ENCODE measurements at places on chromosomes 7 and 10.
A peak's percentile ranks its signal among the peaks of the same experiment; 100 is the strongest.

GRCh38 chr10:67770537-67770936 lies 67.5 kb downstream of the DNAJC12 start:
- no peak for DNase-seq

GRCh38 chr7:125255810-125256209 lies 326.2 kb upstream of the POT1 start:
- no peak for DNase-seq

DNA sequence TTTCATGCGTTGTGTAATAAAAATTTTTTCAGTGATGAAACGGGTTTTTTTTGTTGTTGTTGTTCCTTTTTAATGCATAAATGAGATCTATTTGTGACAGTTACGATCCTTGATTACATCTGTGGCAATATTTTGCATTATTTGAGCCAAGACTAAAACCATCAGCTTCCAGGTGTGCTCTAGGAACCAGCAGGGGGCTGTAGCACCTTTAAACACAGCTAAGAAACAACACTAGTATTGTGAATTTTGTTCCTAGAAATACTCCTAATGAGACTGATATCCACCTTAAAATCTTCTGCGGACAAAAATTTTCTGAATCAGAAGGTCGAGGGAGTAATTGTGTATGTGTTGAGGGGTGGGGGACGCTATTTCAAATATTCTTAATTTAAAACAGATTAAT lies 52.6 kb downstream of the FGFBP3 start:
- DNase-seq, result peak; percentile 14

GRCh38 chr10:27285093-27285492 lies 44.5 kb upstream of the ACBD5 start:
- DNase-seq, result peak; percentile 53

GRCh38 chr7:140403878-140404564 lies at the start of gene RAB19:
RAB19 (plus strand) TSS chr7:140404058; CDS start chr7:140407647, 3,589 bp downstream.
- DNase-seq, result peak; percentile 68

DNA sequence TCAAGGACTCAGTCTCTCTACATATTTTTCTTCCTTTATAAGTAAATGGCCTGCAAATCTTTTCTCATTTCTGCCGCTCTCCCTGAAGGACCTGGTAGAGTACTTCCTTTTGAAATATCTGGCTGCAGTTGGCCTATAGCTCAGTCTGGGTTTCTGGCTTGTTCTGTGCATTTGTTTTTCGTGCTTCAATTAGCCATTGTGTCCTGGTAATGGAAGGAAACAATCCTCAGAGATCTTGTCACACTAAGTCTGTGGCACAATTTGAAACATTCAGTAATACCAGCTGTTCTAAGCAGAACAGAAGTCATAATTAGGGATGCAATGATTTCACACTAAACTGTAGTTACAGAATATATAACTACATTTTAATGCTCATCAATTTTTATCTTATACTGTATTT lies 545.0 kb downstream of the NRG3 start:
- no peak for DNase-seq

DNA sequence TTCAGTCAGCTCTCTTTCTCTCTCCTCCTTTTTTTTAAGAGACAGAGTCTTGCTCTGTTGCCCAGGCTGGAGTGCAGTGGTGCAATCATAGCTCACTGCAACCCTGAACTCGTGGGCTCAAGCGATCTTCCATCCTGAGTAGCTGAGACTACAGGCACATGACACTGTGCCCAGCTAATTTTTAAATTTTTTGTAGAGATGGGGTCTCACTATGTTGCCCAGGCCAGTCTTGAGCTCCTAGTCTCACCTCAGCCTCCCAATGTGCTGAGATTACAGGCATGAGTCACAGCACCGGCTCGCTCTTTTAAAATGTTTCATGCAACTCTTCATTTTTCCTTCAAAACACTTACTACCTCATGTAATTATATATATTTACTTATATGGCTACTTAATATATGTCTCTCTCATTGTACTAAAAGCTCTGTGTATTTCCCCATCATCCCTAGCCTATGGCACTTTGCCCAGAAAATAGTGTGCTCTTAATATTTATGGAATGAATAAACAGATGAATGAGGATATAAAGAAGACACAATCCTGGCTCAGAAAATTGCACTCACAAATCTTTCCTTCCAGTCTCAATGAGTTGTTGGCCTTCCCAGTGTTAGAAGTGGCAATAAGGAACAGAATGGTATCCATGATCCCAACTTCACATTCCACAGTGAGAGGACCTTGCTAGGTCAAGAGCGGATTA lies 33.9 kb downstream of the EBLN1 start:
- no peak for DNase-seq

GRCh38 chr10:133151543-133151972 lies 8.5 kb upstream of the KNDC1 start:
- DNase-seq, result no peak

DNA sequence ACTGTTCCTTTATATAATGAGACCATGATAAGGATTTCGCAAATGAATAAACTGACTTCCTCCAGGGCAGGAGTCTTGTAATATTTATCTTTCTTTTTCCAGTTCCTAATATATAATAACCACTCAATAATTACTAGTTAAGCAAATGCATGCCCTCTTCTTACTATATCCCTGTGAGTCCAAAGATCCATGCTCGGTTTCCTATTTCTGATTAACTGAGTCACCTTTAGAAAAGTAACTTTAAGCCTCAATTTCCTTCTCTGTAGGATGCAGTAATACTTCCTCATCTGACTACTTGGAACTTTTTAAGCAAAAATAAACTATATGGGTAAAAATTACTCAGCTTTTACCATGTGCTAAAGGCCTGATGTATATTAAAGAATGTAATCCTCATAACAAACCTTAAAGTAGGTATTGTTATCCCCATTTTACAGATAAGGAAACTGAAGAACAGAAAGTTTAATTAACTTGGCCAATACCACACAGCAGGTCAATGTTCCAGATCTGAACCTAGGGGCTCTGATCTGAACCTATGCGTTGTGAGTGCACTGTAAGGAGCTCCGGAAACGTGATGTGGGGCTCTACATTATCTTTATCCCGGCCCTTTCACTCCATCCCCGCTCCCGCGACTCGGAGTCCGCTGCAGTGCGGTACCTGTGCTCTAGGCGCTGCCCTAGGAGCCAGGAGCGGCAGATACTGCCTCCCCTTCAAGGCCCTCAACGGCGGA lies 458 bp downstream of the COX15 start:
- DNase-seq, result no peak

DNA sequence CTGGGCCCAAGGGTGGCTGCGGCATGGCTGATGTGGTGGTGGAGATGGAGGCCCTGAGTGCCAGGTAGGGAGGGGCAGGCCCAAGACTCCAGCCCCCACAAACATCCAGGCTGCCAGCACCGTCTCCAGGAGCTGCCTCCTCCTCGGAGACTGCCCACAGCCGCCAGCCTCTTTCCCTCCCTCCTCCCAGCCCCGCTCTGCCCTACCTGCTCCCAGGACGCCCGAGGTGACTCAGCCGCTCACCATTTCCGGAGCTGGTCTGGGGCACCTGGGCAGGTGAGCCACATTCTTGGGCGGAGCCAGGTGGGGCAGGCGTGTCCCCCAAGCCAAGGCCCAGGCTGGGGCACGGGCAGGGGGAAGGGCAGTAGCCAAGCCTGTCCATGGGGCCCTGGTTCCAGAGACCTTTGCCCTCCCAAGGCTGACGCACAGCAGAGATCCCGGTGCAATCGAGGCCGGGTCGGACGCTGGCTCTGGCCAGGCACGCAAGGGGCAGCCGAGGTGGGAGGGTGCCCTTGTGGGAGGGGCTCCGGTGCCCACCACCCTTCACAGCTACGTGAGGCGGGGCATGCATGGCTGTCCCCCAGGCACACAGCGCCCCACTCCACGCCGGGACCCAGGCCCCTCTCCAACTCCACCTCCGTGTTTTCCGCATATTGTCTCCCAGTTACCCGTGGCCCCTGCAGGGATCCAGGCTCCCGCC lies 8.8 kb downstream of the ADAP1 start:
- no peak for DNase-seq

GRCh38 chr10:3480281-3480989 lies 304.6 kb downstream of the KLF6 start:
- no peak for DNase-seq

- DNase-seq, result no peak
Measured at GRCh38 chr7:136652635-136653370, 215.6 kb upstream of the CHRM2 start.

DNA sequence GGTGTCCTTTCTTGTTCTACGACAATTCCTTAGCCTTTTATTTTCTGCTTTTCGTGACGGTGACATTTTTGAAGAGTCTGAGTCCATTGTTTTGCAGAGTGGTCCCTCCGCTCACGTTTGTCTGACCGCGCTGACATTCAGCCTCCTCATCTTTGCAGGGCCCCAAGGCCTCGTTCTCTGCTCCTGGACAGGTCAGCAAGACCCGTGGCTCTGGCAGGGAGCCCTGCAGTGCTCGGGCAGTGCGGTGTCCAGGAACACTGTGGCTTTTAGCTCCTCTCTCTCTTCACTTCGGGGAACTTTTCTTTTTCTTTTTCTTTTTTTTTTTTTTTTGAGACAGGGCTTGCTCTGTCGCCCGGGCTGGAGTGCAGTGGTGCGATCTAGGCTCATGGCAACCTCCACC lies 142.5 kb downstream of the DNAJB6 start:
- DNase-seq, result no peak

GRCh38 chr7:157832421-157832820 lies 495.6 kb downstream of the DNAJB6 start:
- no peak for DNase-seq

- DNase-seq, result no peak
Measured at GRCh38 chr7:35522697-35523096, 172.2 kb downstream of the HERPUD2 start.

GRCh38 chr10:124350806-124351205 lies 67.9 kb downstream of the OAT start:
- DNase-seq, result no peak

DNA sequence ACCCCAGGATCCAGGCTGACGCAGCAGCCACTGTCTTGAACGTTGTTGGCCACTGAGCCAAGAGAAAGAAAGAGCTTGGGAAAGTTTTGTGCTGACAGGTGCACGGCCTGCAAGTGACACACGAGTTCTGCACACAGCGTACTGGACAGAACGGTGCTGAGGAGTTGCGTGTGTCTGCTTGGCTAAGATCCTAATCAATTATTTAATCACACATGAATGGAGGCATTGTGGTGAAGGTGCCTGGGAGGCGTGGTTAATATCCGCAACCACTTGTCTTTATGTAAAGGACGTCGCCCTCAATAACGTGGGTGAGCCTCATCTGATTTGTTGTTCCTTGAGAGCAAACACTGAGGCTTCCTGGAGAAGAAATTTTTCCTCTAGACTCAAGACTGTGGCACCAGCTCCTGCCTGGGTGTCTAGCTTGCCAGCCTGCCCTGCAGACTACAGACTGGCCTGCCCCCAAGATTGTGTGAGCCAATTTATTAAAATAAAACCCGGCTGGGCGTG lies 16.6 kb upstream of the GNA12 start:
- DNase-seq, result no peak

GRCh38 chr7:128236924-128237586 lies 4.0 kb upstream of the LEP start:
- DNase-seq, result no peak

DNA sequence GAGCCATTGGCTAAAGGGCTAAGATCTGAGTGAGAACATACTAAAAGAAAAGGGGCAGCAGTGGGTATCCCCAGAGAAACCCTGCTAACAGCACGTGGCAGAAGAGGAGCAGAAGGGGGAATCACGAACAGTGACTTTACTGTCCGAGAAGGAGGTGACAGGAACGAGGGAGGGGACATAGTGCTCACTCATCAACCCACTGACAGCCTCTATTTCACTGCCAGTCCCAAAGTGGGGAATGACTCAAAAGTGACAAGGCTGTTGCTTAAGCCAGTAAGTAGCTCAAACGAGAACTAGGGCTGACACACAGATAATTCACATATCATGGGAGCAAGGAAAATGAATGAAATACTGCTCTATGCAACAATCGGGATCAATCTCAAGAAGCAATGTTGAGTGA lies 92.7 kb downstream of the RSU1 start:
- DNase-seq, result no peak

GRCh38 chr10:30433306-30433729 lies 666 bp upstream of the MAP3K8 start:
- peak; percentile 50 for DNase-seq

GRCh38 chr7:150396851-150397260 lies 17.7 kb downstream of the ZNF775 start:
- DNase-seq, result no peak

DNA sequence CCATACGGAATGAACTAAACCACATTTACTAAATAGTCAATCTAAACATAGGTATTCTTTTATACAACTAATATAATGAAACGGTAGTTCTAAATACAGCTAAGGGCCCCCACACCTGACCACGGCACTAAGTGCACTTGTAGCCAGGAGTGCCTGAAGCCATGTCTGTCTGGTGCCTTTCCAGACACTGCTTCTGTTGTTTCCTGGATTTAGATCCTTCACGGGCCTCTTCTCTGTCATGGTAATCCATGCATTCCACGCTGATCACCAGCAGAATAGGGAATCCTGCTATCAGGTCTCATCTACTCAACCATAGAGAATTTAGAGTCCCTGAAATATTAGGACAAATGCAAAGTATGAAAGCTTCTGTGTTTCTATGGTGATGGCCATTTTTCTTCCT lies 37.8 kb downstream of the OSBPL3 start:
- DNase-seq, result no peak

DNA sequence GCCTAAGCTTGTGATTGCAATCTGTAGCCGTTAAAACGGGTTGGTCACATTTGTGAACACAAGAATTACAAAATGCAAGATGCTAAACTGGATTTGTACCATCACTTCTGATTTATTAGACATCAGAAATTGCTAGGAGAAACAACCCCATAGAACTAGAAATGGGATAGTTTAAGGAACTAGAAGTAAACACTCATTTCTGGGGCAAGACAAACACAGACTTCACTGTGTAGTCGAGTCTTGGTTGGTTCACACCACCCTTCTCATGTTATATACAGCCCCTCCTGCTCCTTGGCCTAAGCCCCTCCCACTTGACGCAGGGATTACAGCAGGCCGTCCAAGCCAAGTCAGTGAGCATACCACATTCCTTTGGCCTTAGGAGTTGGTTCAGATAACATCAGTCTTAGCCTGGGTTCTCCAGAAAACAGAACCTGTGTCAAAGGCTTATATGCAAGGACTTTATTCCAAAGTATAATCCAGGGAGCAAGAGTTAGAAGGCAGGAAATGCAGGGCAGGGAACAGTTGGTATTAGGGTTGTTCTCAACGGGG lies 2.0 kb upstream of the NRAP start:
- no peak for DNase-seq

Data from CD4-positive, alpha-beta T cell treated with Interleukin-6 for 4 hours (primary cell).